HL-60 (cell line): ENCODE measurements at places on chromosomes 13 and 19.

DNA sequence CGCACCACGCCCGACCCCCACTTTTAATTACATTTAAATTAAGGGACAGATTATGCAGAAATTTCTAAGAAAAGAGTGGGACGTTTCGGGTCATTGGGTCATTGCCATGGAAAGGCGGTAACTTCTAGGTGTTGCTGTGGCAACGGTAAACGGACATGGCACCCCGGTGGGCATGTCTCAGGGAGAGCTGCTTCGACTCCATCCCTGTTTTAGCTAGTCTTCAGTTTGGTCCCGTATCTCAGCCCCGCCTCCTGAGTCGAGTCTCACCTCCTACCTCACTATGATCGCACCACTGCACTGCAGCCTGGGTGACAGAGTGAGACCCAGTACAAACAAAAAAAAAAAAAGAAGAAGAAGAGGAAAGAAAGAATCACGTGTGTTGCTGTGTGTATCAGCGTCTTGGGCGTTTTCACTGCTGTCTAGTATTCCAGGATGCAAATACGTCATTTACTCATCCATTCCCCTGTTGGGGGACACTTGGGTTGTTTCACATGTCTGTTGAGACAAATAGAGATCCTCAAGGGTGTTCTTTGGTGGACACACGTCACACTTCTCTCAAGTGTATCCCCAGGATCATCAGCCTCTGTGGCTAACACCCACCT is 41.7 kb downstream of the CELF5 start:
- DNase-seq = no peak

DNA sequence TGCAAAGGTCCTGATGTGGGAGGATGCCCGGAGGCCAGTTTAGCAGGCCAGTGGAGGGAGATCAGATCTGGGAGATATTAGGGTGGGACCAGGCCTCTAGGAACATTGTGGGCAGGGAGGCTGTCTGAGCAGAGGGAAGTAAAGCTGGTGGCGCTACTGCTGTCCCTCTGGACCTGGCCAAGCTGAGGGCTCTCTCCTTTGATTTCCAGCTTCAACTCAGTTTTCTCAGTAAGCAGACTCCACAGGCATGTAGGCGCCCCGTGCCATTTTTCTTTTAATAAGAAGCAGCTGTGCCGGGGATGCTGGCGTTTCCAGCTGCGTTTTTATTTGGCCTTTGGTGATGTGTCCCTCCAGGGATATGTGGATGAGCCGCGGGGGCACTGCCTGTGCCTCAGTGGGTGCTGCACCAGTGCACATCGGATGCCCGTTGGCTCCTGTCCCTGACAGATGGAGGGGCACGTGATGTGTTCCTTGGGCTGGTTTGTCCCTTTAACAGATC is 6.7 kb downstream of the DNM2 start:
- DNase-seq = no peak

- no peak for DNase-seq
These were observed 147.4 kb downstream of the ABCC4 start for GRCh38 chr13:95153647-95154412.

- DNase-seq = no peak
These were observed 34.7 kb upstream of the LRRC4B start for GRCh38 chr19:50602935-50603334.

DNA sequence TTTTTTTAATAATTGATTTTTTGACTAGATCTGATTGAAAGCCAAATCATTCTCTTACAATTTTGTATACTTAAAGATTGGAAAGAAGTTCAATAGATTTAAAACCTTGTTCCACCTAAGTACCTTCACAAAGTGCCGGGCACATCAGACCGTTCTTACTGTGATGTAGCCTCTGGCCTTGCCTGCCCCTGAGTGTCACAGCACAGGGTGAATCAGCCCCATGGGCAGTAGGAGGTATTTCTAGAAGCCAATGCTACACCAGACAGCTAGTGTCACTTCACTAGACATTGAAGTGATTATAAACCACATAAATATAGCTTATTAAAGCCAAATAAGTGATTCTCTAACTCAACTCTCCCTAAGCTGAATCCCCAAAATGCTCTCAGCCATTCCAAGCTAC is 131.3 kb downstream of the LACC1 start:
- DNase-seq = no peak

- no peak for DNase-seq
These were observed 11.6 kb upstream of the CFAP97D2 start for GRCh38 chr13:114167426-114167825.

DNA sequence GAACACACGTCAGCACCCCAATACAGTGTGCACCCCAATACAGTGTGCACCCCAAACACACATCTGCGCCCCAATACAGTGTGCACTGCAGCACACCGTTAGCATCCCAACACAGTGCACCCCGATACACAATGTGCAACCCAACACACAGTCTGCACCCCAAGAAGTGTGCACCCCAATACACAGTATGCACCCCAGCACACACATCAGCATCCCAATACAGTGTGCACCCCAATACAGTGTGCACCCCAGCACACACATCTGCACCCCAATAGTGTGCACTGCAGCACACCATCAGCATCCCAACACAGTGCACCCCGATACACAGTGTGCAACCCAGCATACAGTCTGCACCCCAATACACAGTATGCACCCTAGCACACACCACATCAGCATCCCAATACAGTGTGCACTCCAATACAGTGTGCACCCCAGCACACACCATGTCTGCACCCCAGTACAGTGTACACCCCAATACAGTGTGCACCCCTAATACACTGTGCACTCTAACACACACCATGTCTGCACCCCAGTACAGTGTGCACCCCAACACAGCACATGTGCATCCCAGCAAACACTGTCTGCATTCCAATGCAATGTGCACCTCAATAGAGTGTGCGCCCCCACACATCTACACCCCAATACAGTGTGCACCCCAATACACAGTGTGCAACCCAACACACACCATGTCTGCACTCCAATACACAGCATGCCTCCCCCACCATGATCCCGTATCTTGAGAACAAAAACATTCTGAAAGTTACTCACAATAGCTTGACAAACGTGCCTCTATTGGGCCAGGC is 855 bp upstream of the CARS2 start:
- DNase-seq = no peak

GRCh38 chr13:45299194-45299593 is 41.8 kb downstream of the TPT1 start:
- DNase-seq = no peak

DNA sequence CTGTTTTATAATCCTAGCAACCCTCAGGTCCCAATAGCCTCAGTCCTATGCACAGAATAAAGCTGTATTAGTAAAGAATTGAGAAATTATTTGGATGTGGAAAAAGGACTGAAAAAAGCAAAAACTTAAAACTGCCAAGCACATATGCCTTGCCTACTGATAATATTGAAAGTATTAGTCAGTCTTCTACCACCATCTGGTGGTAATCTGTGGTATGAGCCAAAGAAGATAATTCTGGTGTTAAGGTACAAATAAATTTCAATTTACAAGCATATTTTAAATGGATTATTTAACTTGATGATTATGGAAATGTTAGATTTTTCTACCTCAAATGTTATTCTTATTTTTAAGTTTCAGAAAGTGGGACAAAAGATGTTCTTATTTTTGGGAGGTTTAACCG is 460.3 kb upstream of the KLHL1 start:
- peak; percentile 8 for DNase-seq
